Motor neuron (in vitro differentiated cells): ENCODE measurements at places on chromosomes 2 and 18.
A peak's percentile ranks its signal among the peaks of the same experiment; 100 is the strongest.

GRCh38 chr2:43438858-43439655 lies 156.8 kb downstream of the THADA start:
- no peak for ATAC-seq

DNA sequence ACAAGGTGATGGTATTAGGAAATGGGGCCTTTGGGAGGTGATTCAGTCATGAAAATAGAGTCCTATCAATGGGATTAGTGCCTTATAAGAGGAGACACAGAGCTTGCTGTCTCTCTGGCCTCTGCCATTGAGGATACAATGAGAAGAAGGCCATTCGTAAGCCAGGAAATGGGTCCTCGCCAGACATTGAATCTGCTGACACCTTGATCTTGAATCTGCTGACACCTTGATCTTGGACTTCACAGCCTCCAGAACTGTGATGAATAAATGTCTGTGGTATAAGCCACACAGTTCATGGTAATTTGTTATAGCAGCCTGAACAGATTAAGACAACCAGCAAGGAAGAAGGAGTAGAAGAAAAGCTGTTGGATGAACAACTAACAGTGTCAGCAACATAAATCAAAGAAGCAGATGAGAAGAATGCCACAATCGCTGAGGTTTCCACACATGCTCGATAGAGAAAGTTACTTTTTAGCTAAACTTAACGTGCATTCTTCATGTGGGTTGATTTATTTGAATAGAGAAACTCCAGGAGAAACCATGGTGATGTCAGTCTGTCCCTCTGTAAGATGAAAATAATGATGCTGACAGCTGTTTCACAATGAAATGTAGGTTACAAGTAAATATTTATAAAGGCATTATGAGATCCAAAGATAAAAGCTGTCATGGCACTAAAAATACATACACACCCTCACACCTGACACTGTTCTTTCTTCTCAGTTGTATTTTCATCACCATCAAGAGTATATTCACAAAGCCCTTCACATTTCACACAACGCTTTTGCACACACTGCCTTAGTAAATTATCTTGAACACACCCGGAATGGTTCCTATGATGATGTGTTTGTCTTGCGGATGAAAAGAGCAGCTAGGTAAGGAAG lies 153.7 kb upstream of the NCK2 start:
- ATAC-seq, result no peak

DNA sequence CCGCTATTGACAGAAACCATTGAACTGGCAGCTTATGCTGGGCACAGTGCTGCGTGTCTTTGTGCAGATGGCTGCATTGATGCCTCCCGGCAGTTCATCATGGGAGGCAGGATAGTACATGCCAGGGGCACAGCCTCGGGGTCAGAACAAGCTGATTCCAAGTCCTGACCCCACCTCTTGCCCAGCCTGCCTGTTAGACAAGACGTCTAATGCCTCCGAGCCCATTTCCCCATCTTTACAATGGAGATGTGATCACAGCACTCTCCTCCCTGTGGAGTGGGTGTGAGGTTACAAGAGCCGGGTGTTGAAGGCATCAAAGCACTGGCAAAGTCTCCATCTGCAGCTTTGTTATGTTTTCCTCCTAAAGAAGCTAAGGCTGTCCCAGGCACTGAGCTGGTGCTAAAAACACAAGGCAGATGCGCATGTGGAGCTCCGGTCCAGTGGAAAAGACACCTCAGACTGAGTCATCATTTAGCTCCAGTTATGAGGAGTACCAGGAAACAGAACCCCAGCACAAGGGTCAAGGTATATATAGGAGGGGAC lies 125.7 kb upstream of the EPAS1 start:
- ATAC-seq, result peak; percentile 88

DNA sequence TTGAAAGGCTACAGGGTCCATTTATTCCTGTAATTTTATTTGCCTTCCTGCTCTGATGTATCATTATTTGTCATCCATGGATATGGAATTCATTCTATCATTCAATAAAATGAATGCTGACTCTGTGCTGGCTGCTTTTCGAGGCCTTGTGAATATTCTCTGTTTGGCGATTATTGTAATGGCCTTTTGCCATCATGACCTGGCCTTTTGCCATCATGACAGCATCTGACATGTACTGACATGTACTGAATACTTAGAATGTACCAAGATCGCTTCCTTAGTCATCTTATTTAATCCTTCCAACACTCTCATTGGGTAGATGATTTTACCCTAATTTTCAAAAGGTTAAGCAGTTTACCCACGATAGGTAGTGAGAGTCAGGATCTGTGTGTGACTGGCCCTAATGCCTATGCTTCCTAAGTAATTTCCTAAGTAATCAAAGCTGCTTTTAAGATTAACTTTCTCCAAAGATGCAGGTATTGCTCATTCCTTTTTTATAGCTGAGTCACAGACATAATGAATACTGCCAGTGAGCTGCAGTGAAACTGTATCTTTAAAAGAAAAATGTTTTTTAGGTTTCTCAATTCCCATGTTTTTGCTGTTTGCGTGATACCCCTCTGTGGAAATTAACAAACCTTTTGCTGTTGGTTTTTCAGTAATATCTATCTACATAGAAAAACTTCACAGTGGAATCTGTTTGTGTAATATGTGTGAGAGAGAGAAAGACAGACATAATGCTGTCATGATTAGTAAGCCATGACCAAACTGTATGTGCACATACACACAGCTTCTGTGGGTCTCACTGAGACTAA lies 127.8 kb downstream of the CERS6 start:
- peak; percentile 7 for ATAC-seq

GRCh38 chr2:143802242-143802641 lies 673.0 kb downstream of the ARHGAP15 start:
- peak; percentile 59 for ATAC-seq
